ENCODE measurements at places on chromosomes 3 and 15.

DNA sequence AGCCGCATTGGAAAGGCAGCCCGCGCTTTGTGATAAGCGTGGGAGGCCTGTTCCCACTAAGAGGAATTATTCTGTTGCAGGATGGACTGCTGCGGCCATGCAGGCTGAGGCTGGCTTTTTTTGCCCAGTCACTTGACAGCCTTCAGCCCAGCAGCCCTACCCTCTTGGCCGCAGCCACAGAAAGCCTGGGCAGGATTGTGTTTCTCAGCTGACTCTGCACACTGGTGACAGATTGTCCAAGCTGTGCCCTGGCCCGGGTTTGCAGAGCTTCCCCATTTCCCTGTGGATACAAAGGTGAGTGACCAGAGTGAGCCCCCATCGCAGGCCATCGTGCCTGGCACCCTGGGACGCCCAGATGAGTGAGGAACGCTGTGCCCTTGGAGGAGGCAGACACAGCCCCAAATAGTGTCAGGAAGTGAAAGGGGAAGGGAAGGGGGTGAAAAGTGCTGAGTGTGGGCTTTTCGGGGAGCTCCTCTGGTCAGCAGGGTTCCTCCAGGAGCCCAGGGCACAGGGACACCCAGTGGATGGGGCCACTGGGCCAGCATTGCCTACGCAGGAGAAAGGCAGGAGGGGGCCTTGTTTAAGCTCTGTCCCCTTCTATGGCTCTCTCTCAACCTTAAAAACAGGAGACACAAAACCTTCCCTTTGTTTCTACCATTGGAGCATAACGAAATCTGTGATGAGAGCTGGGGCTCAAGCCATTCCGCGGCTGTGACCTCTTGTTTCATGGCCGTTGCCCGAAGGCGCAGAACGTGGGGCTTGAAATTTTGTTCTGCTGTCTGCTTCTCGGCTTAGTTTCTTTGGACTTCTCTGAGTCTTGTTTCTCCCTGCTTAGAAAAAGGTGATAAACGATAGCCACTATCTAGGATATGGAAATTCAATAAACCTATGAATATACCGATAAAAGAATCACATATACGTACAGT lies 91.5 kb upstream of the MEF2A start:
- DNase-seq, result no peak

GRCh38 chr3:11655196-11655928 lies 11.6 kb upstream of the VGLL4 start:
- DNase-seq, result no peak

DNA sequence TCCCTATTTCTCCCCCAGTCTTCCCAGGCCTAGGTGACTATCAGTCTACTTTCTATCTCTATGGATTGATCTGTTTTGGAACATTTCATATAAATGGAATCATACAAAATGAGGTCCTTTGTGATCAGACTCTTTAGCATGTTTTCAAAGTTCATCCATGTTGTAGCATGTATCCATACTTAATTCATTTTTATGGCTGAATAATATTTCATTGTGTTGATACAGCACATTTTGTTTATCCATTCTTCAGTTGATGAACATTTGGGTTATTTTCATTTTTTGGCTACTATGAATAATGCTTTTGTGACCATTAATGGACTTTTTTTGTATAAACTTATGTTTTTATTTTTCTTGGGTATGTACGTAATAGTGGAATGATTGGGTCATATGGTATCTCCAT lies 19.2 kb upstream of the MGA start:
- no peak for DNase-seq

DNA sequence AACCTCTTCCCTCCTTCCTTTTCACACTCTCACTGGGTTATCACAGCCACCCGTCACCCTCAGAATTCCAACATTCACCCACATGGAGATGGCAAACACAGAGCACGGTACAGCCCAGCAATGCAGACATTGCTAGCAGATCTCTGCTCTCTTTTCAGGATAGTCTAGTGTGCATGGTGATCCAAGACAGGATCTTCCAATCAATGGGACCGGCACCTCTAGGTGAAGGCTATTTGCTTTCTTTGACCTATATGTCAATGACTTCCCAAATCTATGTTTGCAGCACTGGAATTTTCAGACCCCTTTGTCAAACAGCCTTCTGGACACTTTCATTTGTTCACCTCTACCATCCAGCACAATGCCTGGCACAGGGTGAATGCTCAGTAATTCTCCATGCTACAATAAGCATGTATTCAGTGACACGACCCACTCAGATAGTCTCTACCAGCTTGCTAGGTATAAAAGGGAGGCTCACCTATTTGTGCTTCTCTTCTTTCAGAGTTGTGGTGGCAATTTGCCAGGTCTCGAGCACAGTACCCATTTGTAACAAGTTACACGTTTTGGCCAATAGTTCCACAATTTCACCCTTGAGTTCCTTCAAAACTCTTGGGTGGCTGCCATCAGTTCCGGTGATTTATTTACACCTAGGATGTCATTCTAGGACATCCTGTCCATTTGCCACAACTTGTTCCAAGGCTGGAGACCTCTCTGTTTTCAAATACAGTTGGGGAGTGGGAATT lies 279.1 kb upstream of the ICE2 start:
- no peak for DNase-seq

GRCh38 chr3:9398700-9399336 lies 1.4 kb downstream of the SETD5 start:
- no peak for DNase-seq

GRCh38 chr3:39138804-39139415 lies 14.5 kb downstream of the CSRNP1 start:
- no peak for DNase-seq

DNA sequence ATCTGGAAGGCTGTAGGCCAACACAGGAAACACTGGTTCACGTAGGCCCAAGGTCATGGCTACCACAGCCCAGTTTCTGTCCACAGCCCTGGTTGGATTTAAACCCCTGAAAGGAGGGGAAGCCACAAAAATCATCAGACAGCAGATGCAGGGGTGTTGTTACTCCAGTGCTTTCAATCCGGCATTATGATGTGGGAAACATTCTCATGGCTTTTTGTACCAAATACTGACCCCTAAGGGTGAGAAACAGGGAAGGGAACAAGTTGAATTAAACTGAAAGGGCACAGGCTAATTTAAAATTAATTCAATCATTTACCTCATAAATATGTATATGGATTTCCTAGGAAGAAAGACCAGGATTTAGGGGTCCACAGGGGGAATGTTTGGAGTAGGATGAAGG lies 375.6 kb downstream of the CTNNB1 start:
- no peak for DNase-seq

GRCh38 chr3:170909129-170909903 lies 879 bp upstream of the EIF5A2 start:
- DNase-seq, result no peak

- no peak for DNase-seq
These were observed 49.5 kb upstream of the GK5 start for GRCh38 chr3:142274908-142275307.

GRCh38 chr3:184590795-184591194 lies 29.2 kb downstream of the EPHB3 start:
- DNase-seq, result no peak

Measured in activated naive CD4-positive, alpha-beta T cell (primary cell).